ENCODE measurements at places on chromosomes 1 and 21.

- DNase-seq = no peak
Observed at GRCh38 chr21:45932922-45933502, 48.6 kb upstream of the COL6A1 start.

- peak; percentile 70 for DNase-seq
Observed at GRCh38 chr1:55447488-55447887, 232.3 kb upstream of the USP24 start.

DNA sequence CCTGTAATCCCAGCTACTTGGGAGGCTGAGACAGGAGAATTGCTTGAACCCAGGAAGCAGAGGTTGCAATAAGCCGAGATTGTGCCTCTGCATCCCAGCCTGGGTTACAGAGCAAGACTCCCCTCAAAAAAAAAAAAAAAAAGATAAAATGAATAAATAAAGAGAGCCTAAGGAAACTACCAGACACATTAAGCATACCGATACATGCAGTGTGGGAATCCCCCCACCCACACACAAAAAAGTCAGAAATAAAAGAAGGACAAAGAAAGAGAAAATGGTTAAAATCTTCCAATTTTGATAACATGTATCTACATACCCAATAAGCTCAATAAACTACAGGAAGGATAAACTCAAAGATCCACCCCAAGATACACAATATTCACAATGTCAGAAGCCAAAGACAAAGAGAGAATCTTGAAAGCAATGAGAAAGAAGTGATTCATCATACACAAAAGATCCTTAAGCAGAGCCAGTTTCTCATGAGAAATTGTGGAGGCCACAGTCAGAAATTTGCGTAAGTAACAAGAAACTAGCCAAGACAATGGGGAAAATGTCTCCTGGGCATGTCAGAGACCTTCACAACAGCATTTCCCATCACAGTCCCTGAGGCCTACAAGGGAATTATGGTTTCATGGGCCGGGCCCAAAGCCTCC is 1197.0 kb downstream of the AMY1C start:
- DNase-seq = no peak

- DNase-seq = no peak
Observed at GRCh38 chr1:232837087-232837486, 31.9 kb downstream of the MAP10 start.

DNA sequence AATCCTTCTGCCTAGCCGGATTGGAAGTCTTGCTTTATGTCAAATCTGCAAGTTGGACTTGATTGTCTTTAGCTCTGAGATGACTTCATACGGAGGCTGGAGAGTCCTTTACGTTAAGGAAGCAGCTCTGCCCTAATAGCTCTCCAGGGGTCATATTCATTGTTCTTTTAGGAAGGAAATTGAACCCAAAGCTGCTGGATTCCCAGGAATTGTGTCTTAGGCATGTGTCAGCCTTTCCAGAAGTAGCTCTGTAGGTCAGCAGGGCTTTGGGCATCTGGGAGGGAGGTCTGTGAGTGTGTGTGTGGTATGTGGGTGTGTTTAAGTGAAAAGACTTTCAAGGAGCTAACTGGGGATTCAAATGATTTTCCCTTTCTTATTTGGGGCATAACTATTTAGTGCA is 82.4 kb downstream of the ABCA4 start:
- DNase-seq = no peak

DNA sequence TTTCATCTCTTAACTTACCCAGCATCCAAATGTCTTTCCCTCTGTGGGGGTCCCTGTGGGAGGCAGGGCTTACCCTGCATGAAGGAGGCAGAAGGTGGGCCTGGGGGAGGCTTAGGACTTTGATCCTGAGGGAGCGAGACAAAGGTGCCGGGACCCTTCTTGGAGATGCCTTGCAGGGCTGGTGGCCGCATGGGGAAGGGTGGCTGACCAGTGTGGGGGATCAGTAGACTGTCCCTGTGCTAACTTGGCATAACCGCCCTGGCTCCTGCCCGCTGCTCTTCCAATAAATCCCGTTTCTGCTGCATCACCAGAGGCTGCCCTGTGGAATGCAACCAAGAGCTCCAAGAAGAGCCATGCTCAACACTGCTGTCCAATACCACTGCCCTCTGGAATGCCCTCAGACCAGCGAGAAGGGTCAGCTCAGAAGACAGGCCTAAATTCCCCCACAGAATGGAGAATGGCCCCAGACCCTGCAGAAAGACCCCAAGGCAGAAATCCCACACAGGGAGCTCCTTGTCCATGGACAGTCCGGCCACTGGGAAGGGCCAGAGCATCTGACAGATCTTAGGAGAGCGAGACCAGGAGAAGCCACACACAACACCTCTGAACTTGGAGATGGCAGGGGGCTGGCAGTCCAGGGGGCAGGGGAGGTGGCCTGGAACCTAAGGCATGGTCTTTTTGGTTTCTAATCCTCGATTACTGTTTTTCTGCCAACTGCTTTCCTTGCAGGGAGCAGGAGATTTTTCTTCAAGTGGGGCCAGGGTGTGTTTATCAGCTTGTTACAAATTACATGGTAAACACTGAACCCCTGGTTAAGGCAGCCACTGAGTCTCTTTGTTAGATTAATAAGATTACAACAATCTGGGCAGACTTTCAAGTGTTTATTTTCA is 46.7 kb upstream of the DMRTB1 start:
- DNase-seq = no peak

GRCh38 chr1:6126521-6127067 is 53.5 kb downstream of the CHD5 start:
- DNase-seq = no peak

GRCh38 chr1:173202424-173203145 is 4.5 kb downstream of the TNFSF4 start:
- peak; percentile 46 for DNase-seq

DNA sequence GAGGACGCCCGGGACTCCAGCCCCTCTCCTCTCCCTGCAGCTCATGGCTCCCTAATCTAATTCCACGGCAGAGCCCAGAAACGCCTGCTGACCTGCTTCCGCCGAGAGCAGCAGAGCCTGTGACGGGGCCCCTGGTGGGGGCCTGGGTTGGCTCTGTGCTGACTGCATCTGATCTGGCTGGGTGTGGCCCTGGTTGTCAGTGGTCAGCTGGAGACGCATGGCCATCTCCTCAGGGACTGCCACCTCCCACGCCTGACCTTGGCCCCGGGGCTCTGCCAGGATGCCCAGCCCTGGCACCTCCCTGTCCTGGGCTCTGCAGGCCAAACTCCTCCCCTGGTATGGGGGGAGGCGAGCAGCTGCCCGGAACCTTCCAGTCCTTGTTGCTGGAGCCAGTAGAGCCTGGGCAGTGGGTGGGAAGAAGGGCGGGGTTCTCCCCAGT is 1.1 kb upstream of the PLCH2 start:
- no peak for DNase-seq

- DNase-seq = peak; percentile 74
Observed at GRCh38 chr21:32597205-32597604, 11.9 kb upstream of the TCP10L start.

GRCh38 chr1:85109475-85109874 is 61.2 kb upstream of the MCOLN3 start:
- DNase-seq = peak; percentile 60

DNA sequence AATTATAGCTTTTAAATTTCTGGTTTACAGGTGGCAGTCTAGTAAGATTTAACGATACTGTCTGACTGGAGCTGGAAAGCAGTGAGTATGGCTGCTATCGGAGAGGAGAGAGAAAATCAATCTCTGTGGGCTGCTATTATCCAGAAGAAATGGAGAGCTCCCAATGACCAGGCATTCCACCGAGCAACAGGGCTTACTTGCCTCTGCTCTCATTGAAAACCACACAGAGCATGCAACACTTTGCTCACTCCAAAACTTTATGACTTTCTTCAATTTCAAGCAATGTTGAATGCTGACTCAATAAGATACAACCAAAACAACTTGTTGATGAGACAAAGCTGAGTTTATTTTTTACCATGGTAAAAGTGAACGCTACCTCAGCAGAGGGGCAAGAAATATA is 337.0 kb upstream of the NCAM2 start:
- no peak for DNase-seq

GRCh38 chr1:107954126-107954525 is 10.9 kb downstream of the VAV3 start:
- no peak for DNase-seq

- no peak for DNase-seq
Observed at GRCh38 chr1:72482736-72483413, 200.5 kb upstream of the NEGR1 start.

DNA sequence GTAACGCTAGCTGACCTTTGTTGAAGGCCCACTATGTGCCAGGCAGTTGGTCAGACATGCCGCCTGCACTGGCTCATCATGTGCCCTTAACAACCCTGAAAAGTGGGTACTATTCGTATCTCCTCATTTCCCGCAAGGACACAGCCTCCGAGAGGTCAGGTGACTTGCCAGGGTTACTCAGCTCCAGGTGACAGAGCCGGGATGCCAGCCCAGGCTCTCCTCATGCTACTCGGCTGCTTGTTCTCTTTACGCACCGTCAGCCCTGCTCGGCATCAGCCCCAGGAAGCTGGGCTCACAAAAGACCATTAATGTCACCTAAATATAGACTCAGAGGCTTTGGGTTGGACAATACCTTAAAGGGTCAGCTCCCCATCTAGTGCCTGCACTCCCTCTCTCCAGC is 29.0 kb downstream of the GRHL3 start:
- DNase-seq = no peak

DNA sequence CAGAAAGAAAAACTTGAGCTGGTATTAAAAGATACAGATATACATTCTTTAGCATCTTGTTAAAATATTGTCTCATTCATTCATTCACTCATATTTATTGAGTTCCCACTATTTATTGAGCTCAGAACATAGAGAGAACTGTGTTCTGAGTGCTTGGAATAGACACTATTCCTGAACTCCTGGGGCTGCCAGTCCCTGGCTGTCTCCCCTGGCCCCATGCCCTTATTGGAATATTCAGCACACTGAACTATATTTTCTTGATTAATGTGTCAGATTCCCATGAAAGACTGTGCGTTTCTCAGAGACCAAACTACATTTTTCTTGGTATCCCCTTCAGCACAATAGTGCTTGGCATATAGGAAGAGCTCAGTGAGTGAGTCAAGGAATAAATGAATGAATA is 44.0 kb upstream of the DAB1 start:
- no peak for DNase-seq

- no peak for DNase-seq
Observed at GRCh38 chr1:16724718-16725438, 15.4 kb upstream of the RNU1-4 start.

DNA sequence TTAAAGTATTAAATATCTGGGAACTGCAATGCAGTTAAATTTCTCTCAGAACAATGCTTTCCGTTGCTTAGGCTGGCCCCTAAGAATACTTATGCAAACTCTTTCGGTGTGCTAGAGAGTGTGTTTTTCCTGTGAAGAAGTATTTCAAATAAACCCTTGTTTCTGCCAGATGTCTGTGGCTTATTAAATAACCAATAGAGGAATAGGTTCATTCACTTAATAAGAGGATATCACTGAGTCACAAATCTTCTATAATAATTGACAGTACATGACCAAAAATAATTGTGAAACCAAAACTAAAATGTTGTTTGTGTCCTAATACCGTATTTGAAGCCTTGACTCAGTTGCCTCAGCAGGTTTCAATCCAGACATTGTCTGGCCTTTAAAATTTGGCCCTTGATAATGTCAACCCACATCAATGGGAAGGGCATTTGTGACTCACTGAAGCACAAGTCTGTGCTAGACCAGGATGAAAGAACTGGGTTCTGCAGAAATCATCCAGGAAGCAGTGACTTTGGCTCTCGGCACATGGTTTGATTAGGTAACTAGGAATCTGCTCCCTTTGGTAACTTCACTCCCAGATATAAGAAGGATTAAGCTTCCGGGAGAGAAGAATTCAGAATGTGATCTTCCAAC is 104.2 kb upstream of the BARHL2 start:
- DNase-seq = no peak

- no peak for DNase-seq
Observed at GRCh38 chr1:26132128-26132833, 20.7 kb downstream of the PDIK1L start.

DNA sequence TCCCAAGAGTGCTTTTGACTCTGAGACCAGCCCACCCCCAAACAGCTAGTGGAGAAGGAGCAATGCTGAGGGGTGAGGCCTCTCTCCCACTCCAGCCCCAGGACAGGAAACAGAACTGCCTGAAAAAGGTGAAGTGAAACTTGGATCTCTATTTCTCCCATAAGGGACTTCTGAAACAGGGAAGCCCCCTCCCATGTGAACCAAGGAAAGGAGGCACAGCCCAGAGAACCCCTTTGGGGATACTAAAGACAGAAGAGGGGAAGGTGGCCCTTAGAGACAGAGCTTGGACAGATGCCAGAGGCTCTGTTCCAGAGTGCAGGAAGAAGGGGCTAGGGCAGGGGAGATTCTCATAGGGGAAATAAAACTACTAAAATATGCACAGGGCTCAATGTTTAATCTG is 2.9 kb downstream of the TNFAIP8L2 start:
- no peak for DNase-seq

GRCh38 chr1:241235256-241235897 is 121.6 kb downstream of the RGS7 start:
- DNase-seq = no peak

DNA sequence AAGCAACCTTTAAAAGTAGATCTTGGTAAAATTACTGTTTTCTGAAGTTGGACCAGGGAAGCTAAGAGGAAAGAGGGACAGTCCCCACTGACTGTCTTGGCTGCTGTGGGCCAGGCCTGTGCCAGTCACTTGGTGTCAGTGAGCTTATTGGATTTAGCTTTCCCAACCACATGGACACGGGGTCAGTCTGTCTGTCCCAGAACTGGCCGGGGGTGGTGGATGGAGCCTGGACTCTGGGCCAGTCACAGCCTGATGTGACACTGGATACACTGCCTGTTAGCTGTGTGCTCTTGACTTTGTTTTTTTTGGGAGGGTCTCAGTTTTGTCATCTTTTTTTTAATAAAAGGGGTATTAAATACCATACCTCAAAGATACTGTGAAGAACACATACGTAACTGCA is 96.7 kb downstream of the GALNT2 start:
- DNase-seq = no peak

- DNase-seq = no peak
Observed at GRCh38 chr21:31293986-31294385, 50.1 kb downstream of the TIAM1 start.

- DNase-seq = no peak
Observed at GRCh38 chr21:46622226-46622625, 13.2 kb upstream of the PRMT2 start.

- no peak for DNase-seq
Observed at GRCh38 chr1:222123111-222123510, 381.2 kb upstream of the DUSP10 start.

DNA sequence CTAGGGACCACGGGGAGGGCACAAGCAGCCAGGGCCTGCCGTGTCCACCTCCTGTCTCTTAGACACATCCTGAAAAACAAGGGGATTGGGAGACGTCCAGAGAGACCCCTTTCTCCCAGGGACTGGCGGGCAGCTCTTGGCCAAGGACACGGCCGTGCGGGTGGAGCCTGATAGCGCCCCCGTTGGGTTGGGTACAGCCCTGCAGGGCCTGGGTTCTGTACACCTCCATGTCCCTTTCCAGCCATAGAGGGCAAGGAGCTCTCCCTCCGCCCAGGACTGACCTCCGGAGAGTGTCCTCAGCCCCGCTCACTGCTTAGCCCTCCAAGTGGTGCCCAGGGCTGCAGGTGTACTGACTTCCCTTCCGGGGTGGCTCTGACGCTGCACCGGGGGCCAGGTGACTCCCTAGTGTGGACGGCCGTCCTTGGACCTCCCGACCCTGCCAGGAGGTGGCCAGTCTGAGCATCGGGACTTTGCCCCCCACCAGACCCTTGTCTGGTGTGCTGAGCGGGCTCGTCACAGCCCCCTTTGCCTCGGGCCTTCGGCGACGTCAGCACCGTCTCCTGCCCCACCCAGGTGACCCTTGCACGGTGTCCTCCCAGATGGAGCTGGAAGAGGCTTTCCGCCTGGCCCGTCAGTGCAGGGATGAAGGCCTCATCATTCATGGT is 5.8 kb downstream of the PRKCZ start:
- no peak for DNase-seq

GRCh38 chr1:230792691-230793462 is 45.7 kb downstream of the CAPN9 start:
- no peak for DNase-seq
